ENCODE measurements at places on chromosomes 5 and 9. TPM values are rescaled to one million over a fixed set of nuclear protein-coding genes. Genes with fewer than 3 reads are reported as not detected.

DNA sequence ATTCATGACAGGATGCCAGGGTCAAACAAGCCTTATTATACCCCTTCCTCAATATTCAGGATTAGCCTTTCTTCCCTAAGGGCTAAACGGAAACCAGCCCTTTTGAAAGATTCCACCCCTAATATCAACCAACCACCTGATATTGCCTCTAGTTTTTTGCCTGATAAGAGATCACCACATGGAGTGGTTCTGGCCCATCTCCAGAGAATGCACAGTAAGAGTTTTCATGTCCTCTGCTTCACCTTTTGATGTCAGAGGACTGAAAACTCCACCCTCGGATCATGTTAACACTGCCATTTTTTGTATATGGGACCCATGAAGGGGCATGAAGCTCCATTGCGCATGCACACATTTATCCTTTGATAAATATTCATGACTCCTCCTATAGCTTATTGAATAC is 5.8 kb upstream of the LNPEP start:
- no peak for DNase-seq

The TPD52L3 gene
- total RNA-seq = not detected

GRCh38 chr5:126004636-126005035 is 418.6 kb upstream of the GRAMD2B start:
- DNase-seq = no peak

DNA sequence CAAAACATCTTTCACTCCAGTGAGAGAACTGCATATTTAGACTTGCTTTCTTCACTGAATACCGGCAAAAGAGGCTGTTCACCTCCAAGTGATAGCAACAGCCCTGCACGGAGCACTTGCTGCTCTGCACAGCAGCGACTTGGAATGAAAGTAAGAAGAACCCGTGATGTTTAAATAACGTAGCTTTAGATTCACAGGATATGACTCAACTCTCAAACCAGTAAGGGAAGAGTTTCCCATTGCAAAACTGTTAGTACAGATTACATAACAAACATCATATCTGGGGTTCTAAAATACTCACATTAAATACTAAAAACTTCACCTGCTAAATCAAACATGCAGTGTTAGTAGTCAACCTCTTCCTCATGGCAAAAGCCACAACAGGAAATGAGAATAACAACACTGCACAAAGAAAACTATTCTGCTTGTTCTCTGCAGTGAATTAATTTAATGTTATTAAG is 203.4 kb downstream of the MCTP1 start:
- no peak for DNase-seq

DNA sequence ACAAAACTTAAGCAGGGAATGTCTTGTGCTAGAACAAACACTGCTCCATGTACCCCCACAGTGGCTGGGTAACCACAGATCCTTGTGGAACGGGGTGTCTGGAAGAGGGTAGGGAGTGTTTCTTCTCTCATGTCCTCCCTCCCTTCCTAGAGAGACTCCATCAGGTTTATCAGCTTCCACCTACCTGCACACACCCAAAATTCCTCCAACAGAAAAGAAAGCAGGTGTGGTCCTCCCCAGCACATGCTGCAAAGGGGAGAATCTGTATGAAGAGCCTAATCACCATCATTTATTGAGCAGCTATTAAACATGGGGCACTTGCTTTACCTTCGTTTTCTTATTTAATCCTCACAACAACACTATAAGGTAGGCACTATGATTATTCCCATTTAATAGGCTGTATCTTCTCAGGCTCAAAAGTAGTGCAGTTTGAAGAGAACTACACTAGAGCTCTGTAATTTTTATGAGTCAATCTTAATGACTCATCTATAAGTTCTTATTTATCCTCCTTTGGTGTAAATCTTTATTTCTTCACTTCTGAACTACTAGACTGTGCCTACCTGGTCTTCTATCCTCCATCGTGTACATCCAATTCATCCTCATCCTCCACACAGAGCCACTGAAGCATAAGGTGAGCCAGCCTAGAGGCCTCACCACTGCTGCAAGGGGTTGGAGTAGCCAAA is 31.6 kb downstream of the C9orf40 start:
- DNase-seq = no peak

DNA sequence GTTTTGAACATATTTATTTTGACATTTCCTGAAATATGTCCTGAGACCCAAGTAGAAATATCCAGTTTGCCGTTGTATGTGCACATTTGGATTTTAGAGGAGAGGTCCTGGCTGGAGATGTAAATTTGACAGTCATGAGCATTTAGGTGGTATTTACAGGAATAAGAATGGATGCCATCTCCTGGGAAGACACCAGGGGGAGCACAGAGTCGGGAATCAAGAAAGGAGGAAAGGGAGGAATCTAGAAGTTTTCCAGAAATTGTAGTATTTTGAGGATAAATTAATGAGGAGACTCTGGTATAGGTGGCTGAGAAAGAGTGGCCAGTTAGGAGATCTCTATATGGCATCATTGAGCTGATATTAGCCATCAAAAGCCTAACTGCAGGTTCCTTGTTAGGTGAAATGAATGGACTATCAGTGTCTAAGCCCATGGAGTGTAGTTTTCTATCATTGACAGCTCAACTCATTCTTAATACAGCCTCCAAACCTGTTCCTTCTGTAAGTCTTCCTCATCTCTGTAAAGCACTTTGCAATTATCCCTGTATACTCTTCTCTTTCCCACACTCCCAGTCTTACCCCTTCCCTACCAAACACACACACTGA is 7.2 kb downstream of the GAPT start:
- no peak for DNase-seq

DNA sequence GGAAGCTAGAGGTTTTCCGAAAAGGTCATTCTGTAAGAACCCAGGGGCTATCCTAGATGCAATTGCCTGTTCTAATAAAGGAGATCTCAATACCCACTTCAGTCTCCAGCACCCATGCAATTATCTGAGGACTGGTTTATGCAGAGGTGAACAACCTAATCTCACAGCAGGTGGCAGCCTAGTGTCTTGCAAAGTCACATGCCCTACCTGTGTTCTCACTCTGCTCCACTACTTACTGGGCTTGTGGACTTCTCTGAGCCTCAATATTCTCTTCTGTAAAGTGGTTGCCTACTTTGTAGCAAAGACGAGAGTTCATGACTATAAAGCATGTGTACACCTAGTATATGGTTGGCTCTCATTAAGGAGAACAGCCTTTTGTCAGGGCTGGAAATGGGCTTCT is 21.0 kb upstream of the ALDH1B1 start:
- no peak for DNase-seq

The RNF208 gene
- total RNA-seq = 1.9 TPM

- DNase-seq = no peak
Measured at GRCh38 chr5:126544087-126544740, 50.8 kb downstream of the ALDH7A1 start.

The CMYA5 gene
- 0.11 TPM for total RNA-seq

The FRMD3 gene
- 0.91 TPM for total RNA-seq

The RABL6 gene
- total RNA-seq = 75.0 TPM

The MYMK gene
- not detected for total RNA-seq

- no peak for DNase-seq
Measured at GRCh38 chr5:38695021-38695958, 138.8 kb upstream of the LIFR start.

The SNX24 gene
- total RNA-seq = 8.5 TPM

The CDC25C gene
- 0.42 TPM for total RNA-seq

DNA sequence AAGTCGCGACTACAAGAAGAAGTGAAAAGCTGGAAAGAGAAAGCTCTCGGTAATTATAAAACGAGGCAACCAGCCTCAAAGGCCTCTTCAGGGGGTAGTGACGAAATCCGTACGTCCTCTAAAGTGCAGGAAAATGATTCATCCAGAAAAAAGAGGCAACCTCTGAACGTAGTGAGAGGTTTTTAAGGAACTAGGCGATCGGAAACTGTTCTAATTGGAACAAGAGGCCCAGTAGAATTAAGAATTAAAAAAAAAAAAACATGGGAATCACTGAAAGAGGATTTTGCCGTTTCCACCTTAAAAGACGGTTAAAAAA is 1.0 kb downstream of the CSNK1A1 start:
- DNase-seq = no peak

The PCDHA1 gene
- not detected for total RNA-seq

The TUBB4B gene
- total RNA-seq = 182 TPM

GRCh38 chr9:137278721-137279711 is 1.5 kb downstream of the TOR4A start:
- no peak for DNase-seq

GRCh38 chr9:13330396-13331004 is 51.0 kb upstream of the MPDZ start:
- no peak for DNase-seq

DNA sequence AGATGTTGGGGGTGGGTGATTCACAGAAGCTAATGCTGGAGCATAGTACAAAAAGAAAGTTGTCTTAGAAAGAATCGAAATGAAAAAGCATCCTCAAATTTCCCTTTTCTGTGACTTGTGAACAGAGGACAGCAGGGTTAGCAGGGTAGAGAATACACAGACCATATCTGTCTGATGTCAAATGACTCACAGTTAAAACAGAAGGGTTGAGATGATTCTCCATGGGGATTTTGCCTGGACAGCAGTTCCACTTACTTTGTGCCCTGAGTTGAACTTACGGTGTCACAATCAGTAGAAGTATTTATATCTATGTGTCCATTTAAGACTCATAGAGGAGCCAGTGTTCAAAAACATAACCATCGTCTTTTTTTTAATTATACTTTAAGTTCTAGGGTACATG is 801.6 kb downstream of the KCTD16 start:
- DNase-seq = no peak

DNA sequence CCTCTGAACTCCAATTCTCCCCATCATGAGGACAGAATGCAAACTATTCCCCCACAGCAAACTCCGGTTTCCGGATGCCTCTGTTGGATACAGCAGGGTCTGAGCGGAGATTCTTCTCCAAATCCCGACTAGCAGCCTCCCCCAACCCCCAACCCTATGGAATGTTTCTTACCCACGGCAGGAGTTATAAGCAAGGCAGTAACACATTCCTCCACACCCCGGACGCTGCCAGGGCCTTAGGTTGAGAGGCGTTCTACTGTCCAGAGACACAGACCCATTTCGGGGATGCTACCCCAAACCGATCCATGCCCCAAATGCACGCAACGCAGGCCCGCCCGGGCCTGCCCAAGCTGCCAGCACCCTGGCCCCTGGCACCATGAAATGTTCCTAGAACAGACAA is 85.6 kb upstream of the LMX1B start:
- DNase-seq = no peak

- no peak for DNase-seq
Measured at GRCh38 chr5:63032343-63032742, 453.7 kb downstream of the LRRC70 start.

The PSIP1 gene
- total RNA-seq = 56.8 TPM

GRCh38 chr5:128254789-128255188 is 171.2 kb downstream of the SLC12A2 start:
- DNase-seq = no peak

DNA sequence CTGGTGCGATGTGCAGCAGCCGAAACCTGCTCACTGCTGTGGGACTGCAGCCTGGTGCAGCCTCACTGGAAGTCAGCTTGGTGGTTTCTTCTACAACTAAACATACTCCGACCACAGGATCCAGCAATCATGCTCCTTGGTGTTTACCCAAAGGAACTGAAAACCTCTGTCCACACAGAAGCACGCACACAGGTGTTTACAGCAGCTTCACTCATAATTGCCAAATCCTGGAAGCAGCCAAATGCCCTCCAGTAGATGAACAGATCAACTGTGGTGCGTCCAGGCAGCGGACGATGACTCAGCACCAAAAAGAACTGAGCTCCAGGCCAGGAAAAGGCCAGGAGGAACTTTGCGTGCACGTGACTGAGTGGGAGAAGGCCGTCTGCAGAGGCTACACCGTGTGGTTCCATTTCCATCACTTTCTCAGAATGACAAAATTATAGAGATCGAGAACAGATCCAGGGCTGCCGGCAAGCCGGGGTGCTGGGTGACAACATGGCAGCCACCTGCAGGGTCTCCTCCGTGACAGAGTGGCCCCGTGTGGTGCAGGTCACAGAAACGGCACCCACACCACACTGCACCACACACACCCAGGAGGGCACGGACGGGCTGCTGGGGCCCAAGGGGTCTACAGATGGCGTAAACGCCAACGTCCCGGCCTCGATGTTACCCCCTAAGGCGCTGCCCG is 23.1 kb upstream of the NSMF start:
- DNase-seq = no peak

The PCDH12 gene
- total RNA-seq = not detected

The CDC20B gene
- total RNA-seq = not detected

DNA sequence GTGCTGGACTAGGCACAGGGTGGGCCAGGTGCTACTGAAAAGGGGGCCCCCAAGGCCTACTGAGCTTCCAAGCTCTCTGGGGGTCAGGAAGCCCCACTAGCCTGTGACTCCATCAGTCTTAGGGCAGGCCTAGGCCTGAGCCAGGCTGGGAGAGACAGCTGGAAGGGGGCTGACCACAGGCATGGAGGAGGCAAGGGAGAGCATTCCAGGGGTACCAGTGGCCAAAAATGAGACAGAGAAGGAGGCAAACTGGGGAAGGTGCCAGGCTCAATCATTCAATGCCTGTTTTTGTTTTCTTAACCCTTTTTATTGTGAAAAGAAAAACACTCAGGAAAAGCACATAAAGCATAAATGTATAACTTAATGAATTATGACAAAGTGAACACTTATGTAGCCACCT is 26.2 kb upstream of the TCF7 start:
- no peak for DNase-seq

DNA sequence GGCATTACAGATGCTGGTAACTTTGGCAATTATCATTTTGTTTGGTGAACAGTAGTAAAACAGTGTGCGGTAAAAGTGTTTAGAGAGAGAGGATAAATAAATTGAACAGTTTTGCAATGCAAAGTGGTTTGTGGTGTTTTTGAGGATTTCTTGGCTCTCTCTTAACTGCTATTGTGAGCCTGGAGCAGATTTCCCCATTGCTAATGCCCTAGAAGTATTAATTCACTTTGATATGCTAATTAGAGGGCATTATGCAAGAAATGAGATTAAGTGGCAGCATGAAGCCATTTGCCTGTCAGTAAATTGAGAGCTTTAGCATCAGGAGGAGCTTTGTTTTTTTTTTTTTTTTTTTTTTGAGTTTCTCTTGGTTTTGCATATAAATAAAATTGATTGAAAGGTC is 8.2 kb downstream of the PBX3 start:
- DNase-seq = no peak
